NK-92 treated with Interleukin-12 subunit alpha and Interleukin-12 subunit beta, amount 100 ng/mL, for 24 hours (cell line): ENCODE measurements at places on chromosomes 3 and 15.

DNA sequence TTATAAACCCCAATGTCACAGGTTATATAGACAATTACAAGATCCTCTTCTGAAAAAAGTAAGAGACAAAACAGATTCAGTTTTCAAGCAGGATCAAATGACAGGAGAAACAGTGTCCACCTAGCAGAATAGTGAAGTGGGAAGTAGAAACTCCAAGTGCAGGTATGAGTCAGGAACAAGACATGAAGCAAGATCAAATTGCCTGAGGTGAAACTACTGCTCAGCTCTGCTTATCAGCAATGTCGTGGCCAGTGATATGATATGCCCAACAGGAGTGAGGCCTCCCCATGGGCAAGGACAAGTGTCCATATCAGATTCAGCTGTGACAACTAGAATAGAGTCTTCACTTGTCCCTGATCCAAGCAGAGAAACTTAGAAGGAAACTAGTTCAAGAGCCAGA, 100.0 kb downstream of the ZMAT3 start:
- no peak for DNase-seq

DNA sequence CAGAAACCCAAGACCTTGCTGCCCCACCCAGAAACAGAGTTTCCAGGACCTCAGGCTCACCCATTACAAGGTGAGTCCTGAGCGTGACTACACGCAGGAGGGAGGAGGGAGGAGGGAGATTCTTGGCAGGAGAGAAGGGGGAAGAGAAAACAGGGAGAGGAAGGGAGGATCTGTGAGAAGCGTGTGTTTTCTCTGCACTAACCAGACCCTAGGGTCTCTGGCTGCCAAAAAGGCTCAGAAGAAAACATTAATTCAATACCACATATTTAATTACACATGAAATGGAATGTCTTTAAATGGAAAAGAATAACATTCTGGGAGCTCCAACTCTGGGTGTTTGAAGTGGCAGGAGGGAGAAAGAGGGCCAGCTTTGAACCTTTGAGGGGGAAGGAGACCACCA, 309.0 kb downstream of the NTRK3 start:
- DNase-seq = no peak

DNA sequence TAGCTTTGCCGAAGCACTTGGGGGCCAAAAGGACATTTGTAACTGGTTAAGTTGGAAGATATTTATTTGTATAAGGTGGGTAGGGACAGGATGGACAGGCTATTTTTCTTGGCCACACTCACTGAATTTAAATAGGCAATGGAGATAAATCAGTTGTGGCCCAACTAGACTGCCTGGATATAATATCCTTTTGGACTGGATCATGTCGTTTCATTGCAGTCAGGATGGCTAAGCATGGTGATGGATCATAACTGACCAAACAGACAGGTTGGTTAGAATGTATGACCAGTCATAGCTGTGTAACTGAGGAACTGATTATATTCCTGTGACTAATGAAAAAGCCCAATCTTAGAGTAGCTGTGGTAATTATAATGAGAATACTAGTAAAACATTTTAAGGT, 284.0 kb downstream of the LPP start:
- DNase-seq = no peak

DNA sequence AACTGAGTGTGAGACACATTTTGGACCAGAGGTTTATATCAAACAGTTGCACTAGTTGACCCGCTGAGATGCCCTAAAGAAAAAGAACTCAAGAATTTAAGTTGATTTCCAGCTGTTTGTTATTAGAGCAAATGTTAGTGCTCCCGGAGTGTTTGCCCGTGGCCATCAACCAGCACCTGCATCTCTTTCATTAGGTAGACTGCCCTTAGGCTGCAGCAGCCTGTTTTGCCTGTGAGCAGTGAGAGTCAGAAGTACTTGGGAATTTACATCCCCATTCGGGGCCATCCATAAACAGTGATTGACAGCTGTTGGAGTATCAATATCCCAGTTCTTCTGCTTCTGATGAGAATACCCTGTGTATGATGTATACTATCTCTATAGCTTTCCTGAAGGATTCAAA, 492.6 kb downstream of the RBMS3 start:
- no peak for DNase-seq

- DNase-seq = no peak
Measured at GRCh38 chr15:36313021-36313420, 266.4 kb upstream of the CDIN1 start.

DNA sequence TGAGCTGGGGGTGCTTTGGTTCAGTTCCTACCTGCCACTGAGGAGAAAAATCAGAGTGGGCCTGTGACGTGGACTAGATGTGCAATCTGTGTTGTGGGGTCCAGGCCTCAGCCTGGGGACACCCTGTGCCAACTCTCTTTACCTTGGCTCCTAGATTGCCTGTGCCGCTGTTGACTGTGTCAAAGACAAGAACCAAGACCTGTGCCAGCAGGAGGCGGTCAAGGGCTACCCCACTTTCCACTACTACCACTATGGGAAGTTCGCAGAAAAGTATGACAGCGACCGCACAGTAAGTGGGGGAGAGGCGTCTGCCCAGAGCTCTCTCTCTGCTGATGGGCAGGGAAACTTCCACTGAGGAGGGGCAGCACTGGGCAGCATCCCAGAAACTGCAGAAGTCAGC, 40.6 kb upstream of the SEC22A start:
- no peak for DNase-seq

DNA sequence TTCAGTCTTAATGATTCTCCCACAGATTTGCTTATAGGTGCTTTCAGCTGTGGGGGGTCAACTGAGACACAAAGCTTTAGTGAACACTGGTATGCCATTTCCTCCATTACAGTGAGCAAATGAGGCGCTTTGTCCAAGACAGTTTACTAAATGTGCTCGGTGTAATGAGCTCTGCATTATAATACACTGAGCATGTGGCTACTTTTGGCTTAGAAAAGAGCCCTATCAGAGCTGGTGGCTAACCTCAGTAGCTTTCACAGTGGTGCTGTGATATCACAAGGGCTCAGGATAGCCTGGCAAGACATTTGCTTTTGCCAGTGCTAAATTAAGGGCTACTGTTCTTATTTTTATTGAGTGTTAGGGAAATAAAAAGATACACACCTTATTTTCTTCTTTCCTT, 749.7 kb upstream of the ARPP21 start:
- DNase-seq = no peak

DNA sequence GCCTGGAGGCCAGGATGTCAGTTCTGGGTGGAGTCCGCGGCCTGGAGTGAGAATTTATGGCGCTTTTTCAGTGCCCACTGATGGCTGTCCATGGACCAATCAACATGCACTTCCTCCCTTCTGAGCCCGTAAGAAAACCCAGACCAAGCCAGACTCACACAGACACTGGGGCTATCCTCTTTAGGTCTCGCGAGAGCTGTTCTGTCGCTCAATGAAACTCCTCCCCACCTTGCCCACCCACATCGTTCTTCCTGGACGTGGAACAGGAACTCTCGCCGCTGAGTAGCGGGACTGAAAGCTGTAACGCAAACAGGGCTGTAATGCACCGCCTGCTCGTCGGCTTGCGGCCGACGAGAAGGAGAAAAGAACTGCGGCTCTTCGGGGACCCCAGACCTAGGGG, 833.0 kb upstream of the CADM2 start:
- DNase-seq = no peak

DNA sequence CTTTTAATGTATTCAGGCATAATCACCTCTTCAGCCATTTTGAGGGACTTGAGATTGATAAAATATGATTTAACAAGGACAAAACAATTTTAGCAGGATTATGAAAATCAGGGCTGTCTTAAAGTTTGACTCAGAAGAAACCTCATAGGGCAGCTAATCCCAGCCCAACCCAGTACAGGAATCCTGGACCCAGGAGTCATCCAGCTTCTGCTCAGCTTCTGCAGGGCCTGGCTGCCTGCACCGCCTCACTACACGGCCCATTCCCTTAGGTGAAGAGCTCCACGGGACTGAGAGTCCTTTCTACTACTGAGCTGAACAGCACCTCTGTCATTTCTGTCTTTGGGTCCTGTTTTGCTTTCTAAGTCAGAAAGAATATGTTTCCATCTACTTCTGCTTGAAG, 37.5 kb downstream of the ARHGAP31 start:
- DNase-seq = no peak

DNA sequence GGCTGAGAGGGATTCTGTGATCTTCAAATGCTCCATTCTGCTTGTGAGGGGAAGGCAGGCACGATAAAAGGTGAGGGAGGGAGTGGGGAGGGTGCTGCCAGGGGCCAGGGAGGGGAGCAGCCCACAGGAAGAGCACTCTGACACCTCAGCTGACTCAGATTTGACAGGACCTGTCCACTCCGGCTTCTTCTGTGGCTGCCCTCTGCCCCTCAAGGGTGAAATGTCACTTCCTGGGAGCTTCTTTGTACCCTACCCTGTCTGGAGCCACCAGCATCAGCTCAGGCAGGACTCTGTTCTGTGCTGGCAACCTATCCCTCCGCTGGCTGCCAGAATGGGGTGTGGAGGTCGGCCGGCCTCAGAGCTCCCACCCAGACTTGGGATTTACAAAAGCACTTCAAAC, 114.0 kb upstream of the HACD2 start:
- no peak for DNase-seq

- no peak for DNase-seq
Measured at GRCh38 chr3:128425846-128426127, 40.9 kb downstream of the DNAJB8 start.

- no peak for DNase-seq
Measured at GRCh38 chr3:124952282-124952855, 17.8 kb upstream of the MUC13 start.

DNA sequence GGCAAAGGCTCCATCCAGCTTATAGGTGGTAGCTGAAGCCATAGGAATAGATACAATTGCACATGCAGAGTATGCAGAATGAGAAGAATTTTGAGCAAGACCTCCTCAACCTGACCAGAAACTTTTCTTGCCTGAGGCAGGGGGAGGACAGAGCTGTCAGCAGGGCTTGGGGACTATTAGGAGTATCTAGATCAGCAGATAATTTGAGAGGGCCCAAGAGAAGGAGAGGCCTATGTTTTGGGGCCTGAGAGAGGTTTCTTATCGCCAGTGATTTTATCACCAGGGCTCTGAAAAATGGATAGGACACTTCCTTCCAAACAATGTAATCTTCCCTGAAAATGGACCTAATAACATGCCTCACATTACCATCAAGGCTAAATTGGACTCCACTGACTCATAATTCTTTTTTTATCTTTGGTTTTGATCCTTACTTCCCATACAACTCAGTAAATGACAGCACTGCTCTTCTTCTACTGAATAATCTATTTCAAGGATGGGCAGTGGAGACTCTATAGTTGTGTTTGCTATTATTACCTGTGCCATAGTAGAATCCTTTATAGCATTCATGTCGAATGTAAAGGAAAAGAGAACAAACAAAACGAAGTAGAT, 15.8 kb upstream of the RAMAC start:
- DNase-seq = no peak
